Smooth muscle cell of the coronary artery (primary cell): ENCODE measurements at places on chromosomes 5 and 9. TPM values are rescaled to one million over a fixed set of nuclear protein-coding genes. Genes with fewer than 3 reads are reported as not detected.

MYMK gene
- not detected in 2 replicates for total RNA-seq

ALDH1A1 gene
- total RNA-seq, result 11.6 and 28.2 TPM in 2 replicates

KDM4C gene
- 39.8 and 52.7 TPM in 2 replicates for total RNA-seq

RGP1 gene
- 8.3 and 11.0 TPM in 2 replicates for total RNA-seq

FAM221B gene
- not detected in 2 replicates for total RNA-seq

SPAAR gene
- total RNA-seq, result 0.12 and 0.68 TPM in 2 replicates

GBGT1 gene
- total RNA-seq, result 3.5 and 7.7 TPM in 2 replicates

FGF18 gene
- 0.12 TPM in 1 of 2 replicates, not detected in the other for total RNA-seq

TMEM174 gene
- total RNA-seq, result not detected in 2 replicates

NR2F1-AS1 gene
- 16.0 and 24.2 TPM in 2 replicates for total RNA-seq

N4BP3 gene
- 0.08 and 0.35 TPM in 2 replicates for total RNA-seq

MYOZ3 gene
- 1.9 TPM in 1 of 2 replicates, not detected in the other for total RNA-seq

ROR2 gene
- under 0.01 and 29.1 TPM in 2 replicates for total RNA-seq

JAKMIP2 gene
- 0.15 TPM in 1 of 2 replicates, not detected in the other for total RNA-seq

RNF14 gene
- total RNA-seq, result 49.7 and 55.5 TPM in 2 replicates

COL27A1 gene
- total RNA-seq, result 1.2 and 4.3 TPM in 2 replicates

PLAC8L1 gene
- total RNA-seq, result not detected in 2 replicates

CENPK gene
- 5.5 TPM in 2 replicates for total RNA-seq

CDX1 gene
- total RNA-seq, result 0.12 and 0.15 TPM in 2 replicates

AIF1L gene
- total RNA-seq, result 0.23 and 1.3 TPM in 2 replicates

NR4A3 gene
- 0.23 and 0.35 TPM in 2 replicates for total RNA-seq

MLANA gene
- total RNA-seq, result not detected in 2 replicates

LCNL1 gene
- 0.15 and 6.1 TPM in 2 replicates for total RNA-seq

MZB1 gene
- not detected in 2 replicates for total RNA-seq

CDC20B gene
- 0.08 TPM in 1 of 2 replicates, not detected in the other for total RNA-seq

STING1 gene
- 28.4 and 47.8 TPM in 2 replicates for total RNA-seq

MARCOL gene
- total RNA-seq, result not detected in 2 replicates

HACD4 gene
- 1.4 and 2.6 TPM in 2 replicates for total RNA-seq

CCL27 gene
- total RNA-seq, result 0.47 TPM in 1 of 2 replicates, not detected in the other

OR1Q1 gene
- 0.08 and 1.2 TPM in 2 replicates for total RNA-seq

GLRA1 gene
- total RNA-seq, result not detected in 2 replicates

C9 gene
- 1.4 TPM in 1 of 2 replicates, not detected in the other for total RNA-seq

AFAP1L1 gene
- 5.6 and 7.4 TPM in 2 replicates for total RNA-seq

MARCHF11 gene
- not detected in 2 replicates for total RNA-seq

EQTN gene
- total RNA-seq, result not detected in 2 replicates

PCDHGC4 gene
- 0.90 and 2.5 TPM in 2 replicates for total RNA-seq

CAMK4 gene
- total RNA-seq, result 0.70 and 1.7 TPM in 2 replicates

F2RL1 gene
- total RNA-seq, result 22.8 and 26.8 TPM in 2 replicates

SV2C gene
- not detected in 2 replicates for total RNA-seq

PLPP7 gene
- 11.4 and 11.5 TPM in 2 replicates for total RNA-seq

KIF20A gene
- total RNA-seq, result 1.5 and 17.1 TPM in 2 replicates

TGFBI gene
- 554 and 999 TPM in 2 replicates for total RNA-seq

PGM5 gene
- 2.3 and 44.2 TPM in 2 replicates for total RNA-seq

TMEM252 gene
- not detected in 2 replicates for total RNA-seq

PCDHB3 gene
- total RNA-seq, result 0.15 and 1.1 TPM in 2 replicates

TAF11L5 gene
- total RNA-seq, result not detected in 2 replicates

NR5A1 gene
- total RNA-seq, result not detected in 2 replicates

NDUFAF2 gene
- total RNA-seq, result 24.6 and 27.7 TPM in 2 replicates

TMOD1 gene
- total RNA-seq, result 0.12 and 0.30 TPM in 2 replicates

CFAP77 gene
- not detected in 2 replicates for total RNA-seq

CDKN2B-AS1 gene
- total RNA-seq, result 2.7 and 2.9 TPM in 2 replicates

ORM1 gene
- total RNA-seq, result not detected in 2 replicates

OTP gene
- total RNA-seq, result not detected in 2 replicates

SYK gene
- not detected in 2 replicates for total RNA-seq

BSPRY gene
- not detected in 2 replicates for total RNA-seq

ZCCHC7 gene
- 19.5 and 24.6 TPM in 2 replicates for total RNA-seq

WNK2 gene
- under 0.01 TPM in 1 of 2 replicates, not detected in the other for total RNA-seq

ZBED3 gene
- under 0.01 and 0.75 TPM in 2 replicates for total RNA-seq

HRCT1 gene
- 12.0 TPM in 1 of 2 replicates, not detected in the other for total RNA-seq
